ENCODE measurements at places on chromosomes 4 and X.
A peak's percentile ranks its signal among the peaks of the same experiment; 100 is the strongest.

GRCh38 chr4:18318682-18319388 is 297.3 kb upstream of the LCORL start:
- DNase-seq: peak; percentile 14

- no peak for DNase-seq
Measured at GRCh38 chr4:67366311-67366861, 178.9 kb downstream of the CENPC start.

GRCh38 chr4:36343501-36344175 is 62.2 kb downstream of the DTHD1 start:
- no peak for DNase-seq

DNA sequence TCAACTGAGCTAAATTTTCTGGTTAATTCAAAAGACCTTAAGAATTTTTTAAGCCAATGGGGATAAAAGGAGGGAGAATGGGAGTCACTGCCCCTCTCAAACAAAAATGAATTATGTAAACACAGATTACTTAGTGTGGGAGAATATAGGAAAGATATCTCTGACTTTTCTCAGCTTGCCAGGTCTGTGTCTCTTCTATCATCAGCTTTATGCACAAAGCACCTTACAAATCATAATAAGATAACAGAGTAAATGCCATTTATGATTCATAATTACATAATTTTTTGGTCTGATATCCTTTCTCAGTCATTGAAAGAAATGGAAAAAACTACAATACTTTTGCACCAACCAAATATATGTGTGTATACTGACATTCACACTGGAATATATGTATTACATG is 604.6 kb upstream of the FAM241A start:
- DNase-seq: no peak

DNA sequence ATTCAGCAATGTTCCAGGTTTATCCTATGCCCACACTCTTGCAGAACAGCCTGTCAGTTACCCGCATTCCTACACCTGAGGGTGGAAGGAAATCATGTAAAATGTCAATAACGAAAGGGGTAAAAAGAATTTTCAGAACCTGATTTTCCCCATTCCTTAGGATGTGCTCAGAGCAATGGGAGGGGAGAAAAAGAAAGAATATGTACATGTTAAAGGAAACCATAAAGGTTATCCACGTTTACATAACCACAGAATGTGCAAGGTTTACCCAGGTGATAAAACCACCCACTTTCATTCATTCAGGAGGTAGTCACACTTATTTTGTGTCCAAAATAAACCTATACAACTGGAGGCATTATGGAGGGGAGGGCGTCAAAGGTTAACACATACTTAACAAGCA is 335.5 kb downstream of the ZNF674 start:
- no peak for DNase-seq

- no peak for DNase-seq
Measured at GRCh38 chr4:139208404-139208945, 31.5 kb upstream of the ELF2 start.

GRCh38 chrX:21926527-21927278 is 13.8 kb upstream of the SMS start:
- no peak for DNase-seq

GRCh38 chr4:153207567-153207966 is 3.3 kb downstream of the TRIM2 start:
- DNase-seq: no peak

DNA sequence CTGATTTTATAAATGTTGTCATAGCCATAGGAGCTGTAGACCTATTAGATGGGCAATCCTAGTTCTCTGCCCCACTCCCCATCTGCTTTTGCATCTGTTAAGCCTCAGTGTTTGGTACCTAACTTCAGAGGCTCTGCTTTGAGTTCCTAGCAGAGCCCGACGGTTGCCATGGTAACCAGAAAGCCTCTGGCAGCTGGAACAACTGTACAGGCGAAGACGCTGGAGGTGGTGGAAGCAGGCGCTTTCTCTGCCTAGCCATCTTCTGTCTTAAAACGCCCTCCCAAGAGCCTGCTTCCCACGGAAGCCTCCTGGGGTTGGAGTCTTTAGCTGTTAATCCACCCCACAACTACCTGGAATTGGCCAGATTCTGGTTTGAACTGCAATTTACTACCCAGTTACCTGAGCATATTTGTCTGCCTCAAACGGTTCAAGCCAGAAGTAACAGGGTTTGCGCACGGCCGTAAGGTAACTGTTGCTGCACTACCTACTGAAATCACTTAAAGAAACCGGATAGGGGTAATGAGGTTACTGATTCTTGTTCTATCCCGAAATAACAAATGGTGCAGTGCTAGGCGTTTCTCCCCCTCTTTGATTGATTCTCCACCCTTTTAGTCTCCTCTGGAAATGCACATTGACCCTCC is 1.0 kb upstream of the GABRG1 start:
- DNase-seq: peak; percentile 4

DNA sequence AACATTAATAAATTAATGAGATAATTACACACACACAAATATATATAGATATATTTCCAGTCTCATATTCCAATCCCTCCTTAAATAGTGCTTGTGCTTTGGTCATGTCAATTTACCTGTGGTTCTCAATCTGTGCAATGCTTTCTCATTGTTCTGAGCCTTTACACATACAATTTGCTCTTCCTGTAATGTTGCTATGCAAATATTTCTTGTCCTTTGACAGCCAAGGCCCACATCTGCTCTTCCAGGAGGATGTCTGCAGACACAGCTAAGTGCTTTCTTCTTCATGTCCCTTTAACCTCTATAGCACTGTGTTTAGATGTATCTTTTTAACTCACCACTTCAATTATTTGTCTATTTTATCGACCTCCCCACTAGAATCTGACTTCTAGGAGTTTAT is 67.3 kb upstream of the RAPGEF2 start:
- DNase-seq: no peak

- DNase-seq: no peak
Measured at GRCh38 chrX:88416002-88416401, 331.0 kb upstream of the CPXCR1 start.
